ENCODE measurements at places on chromosomes 3 and 15.
A peak's percentile ranks its signal among the peaks of the same experiment; 100 is the strongest.

GRCh38 chr15:41584636-41585126, 25.7 kb downstream of the TYRO3 start:
- DNase-seq: no peak

- DNase-seq: no peak
Measured at GRCh38 chr3:197197334-197197733, 101.1 kb downstream of the DLG1 start.

DNA sequence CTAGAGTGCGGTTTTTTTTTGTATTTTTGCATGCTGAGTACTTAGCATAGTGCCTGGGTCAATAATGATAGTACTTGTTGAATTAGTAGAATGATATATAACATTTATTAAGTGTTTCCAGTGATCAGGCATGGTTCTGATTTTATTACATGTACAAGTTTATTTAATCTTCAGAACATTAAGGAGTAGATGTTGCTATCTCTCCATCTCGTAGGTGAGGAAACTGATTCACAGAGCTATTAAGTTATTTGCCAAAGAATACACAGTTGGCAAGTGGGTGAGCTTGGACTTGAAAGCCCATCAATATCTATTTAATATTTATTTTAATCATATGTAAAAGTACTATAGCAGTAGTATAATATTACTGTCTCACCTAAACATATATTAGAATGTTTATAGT, 219.5 kb downstream of the CACNA2D3 start:
- no peak for DNase-seq

DNA sequence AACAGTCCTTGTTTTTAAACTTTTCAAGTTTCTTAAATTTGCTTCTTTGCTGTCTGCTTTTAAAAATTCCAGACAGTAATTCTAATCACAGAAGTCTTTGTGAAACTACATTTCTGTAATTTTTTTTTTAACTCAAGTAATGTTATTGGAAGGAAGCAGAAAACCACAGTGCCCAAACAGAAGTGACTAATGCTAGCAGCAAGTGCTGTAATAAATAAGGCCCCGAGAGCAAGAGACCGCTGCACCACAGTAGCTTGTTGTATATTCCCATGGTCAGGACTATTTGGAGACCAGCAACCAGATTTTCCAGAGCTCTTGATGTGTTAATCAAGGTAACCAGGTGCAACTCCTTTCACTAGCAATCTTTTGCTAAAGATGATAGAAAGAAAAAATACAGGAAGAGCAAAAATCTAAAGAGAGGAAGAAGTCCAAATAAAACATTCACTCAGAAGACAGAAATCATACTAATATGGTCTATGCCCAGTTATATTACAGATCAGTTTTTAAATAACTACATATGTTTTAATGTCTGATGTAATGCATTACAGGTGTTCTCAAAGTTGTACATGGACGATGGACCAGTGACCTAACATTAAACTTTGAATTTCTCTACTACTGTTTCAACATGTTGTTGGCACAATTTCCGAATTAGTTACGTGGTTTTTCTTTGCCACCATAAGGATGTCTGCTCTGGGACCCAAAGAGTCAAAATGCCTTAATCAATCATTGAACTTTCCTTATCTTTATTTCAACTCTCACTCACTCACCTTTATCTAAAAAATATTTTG, 36.4 kb downstream of the WWTR1 start:
- DNase-seq: no peak

- DNase-seq: no peak
Measured at GRCh38 chr3:120489421-120489820, 38.6 kb upstream of the FSTL1 start.

DNA sequence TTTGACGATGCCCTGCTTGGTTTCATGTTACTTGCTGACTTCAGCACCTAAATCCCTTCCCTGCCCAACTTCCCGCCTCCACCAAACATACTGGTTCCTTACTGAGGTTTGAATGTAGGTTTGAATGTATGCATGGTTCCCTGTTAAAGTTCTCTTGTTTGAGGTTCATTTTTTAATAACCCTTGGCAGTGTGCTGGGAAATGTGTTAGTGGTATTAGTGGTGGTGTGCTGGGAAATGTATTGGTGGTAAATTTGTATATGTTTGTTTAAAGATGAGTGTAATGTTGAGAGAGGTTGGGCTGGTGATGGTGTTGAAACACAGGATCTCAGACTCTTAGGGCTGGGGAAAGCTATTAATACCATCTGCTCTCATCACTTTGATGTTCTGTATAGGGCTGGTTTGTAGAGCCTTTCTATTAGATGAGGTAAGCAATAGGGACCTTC, 392.7 kb downstream of the PTPRG start:
- no peak for DNase-seq

GRCh38 chr15:27784107-27784506, 315.0 kb downstream of the OCA2 start:
- DNase-seq: no peak

- DNase-seq: no peak
Measured at GRCh38 chr3:191198932-191199331, at the start of gene OSTN. TSS of gene OSTN (plus strand) at chr3:191199241. CDS start at chr3:191212533, 13,292 bp downstream.

DNA sequence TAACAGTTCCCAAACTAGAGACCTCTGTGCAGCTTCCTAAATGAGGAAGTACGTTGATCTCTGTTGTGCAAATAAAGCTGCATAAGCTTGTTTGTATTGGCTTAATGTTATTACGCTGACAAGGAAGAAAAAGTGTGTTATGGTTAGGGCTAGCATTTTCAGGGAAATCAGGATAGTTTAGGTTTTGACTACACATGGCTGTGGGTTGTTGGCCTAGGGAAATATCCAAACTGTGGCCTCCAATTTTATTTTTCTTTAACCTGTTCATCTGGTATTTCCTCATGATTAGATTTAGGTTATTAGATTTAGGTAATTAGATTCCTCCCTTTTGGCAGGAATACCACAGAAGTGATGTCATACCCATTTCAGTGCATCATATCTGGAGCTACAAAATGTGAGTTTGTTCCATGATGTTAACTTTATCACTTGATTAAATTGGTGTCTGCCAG, 8.7 kb upstream of the MCCC1 start:
- no peak for DNase-seq

DNA sequence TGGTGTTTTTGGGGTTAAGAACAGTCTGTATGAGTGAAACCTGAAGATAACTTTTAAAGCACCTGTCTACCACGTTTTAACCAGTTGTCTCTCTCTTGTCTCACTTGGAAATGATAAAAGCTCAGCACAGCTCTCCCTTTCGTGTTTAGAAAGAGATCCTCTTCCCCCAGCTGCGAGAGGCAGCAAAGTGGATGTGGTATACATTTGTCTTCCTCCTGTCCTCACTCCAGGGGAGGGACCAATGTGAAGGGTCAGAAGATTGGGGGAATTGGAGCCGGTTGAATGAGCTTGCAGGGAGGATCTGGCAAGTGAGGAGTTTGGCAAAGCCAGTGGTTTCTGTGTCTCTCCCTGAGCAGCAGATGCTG, 14.6 kb downstream of the SMAD6 start:
- DNase-seq: no peak

GRCh38 chr15:65971741-65971995, 102.4 kb downstream of the RAB11A start:
- no peak for DNase-seq

- no peak for DNase-seq
Measured at GRCh38 chr3:33911525-33912322, 113.3 kb downstream of the PDCD6IP start.

GRCh38 chr15:67794832-67795574, 30.3 kb upstream of the SKOR1 start:
- no peak for DNase-seq

- DNase-seq: no peak
Measured at GRCh38 chr3:159258934-159259333, 457.1 kb downstream of the MFSD1 start.

- no peak for DNase-seq
Measured at GRCh38 chr15:100355342-100355741, 13.6 kb upstream of the ADAMTS17 start.

- no peak for DNase-seq
Measured at GRCh38 chr3:54663501-54664011, 264.3 kb downstream of the LRTM1 start.

DNA sequence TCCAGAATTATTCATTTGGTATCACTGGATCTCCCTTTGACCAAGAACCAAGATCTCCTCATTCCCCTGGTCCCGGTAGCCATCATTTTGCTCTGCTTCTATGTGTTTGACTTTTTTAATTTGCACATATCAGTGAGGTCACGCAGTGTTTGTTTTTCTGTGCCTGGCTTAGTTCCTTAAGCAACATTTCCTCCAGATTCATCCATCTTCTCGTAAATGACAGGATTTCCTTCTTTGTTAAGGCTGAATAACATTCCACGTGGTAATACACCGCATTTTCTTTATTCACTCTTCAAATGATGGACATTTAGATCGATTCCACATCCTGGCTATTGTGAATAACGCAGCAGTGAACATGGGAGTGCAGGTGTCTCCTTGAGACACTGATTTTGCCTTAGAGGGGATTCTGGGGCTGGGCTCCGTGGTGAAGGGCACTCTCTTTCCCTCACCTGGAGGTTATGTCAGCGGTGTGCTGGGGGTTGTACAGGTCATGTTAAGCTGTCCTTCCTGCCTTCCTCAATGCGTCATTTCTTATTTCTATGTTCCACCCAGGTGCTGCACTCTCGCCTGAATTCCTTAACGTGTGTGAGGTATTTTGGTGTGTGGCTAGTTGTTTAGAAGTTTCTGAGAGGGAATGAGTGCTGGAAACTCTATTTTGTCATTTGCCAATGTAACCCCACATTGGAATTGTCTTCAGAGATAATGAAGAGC, 212.2 kb downstream of the LPP start:
- DNase-seq: no peak

DNA sequence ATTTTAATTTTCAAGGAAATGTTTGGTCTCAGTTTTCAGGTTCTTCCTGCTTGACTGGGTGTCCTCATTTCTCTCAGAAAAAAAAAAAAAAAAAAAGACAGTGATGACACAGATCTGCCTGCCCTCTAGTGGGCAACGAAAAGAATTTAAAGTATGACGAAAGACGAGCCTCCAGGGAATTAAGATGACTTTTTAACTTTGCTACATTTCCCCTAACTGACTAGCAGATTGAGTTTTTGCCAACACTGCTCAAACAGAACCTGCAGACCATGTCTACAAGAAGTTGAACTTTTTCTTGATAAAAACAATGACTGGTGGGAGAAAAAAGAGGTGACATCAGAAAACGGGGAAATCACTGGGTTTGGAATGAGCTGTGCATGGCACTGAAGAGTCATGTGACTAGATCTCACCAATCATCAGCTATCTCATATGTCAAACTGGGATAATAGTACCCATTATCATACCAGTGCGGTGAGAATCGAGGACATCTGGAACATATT, 40.8 kb downstream of the EOMES start:
- no peak for DNase-seq

GRCh38 chr3:192122832-192123594, 604.3 kb downstream of the FGF12 start:
- DNase-seq: no peak

DNA sequence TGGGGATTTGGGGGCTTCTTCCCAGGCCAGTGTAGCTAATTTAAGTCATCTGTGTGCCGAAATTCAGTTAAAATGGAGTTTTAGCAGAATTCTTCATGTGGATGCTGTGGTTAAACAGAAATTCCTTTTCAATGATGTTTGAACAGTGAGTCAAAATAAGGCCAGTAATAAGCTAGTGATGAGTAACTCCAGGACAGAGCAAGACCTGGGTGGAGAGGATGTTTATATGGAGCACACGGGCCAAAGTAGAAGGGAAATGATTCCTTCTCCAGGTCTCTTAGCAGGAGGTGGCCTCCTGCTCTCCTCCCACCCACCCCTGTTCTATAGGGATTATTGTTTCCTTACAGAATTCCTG, 31.9 kb upstream of the UACA start:
- DNase-seq: no peak

DNA sequence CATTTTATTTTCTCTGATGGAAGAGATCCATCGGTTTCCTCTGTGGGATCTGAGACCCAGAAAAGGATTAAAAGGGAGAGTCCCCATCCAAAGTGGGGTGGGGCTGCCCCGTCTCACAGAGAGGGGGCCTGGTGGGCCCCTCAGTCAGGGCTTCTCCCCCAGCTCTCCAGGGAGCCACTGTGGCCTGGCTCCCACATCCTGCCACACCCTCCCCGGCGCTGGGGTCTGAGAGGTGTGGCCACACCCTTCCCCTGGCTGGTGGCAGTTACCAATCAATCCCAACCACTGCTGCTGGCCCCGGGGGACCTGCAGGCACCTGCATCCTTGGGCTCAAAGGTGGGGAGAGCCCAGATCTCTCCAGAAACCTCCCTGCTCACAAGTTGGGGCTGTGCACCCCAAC, 161.8 kb upstream of the IQSEC1 start:
- DNase-seq: no peak

DNA sequence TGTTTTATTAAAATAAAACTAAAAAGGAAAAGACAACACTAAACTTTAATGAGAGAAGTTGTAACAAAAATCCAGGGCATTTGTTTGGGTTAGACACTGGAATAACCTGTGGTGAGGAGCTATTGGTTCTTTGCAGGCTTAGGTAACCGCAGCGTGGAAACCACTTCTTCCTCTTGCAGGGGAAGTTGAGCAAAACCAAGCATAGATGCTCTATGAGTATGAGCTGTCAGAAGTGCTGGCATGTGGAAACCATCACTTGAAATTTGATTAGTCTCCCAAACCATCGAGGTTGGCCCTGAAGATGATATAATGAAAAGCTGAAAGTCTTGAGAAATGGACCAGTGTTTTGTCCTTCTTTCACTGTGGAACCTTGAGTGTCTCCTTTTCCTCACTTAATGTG, 127.1 kb upstream of the RBMS3 start:
- peak; percentile 29 for DNase-seq

- no peak for DNase-seq
Measured at GRCh38 chr3:16723978-16724377, 118.8 kb upstream of the DAZL start.

DNA sequence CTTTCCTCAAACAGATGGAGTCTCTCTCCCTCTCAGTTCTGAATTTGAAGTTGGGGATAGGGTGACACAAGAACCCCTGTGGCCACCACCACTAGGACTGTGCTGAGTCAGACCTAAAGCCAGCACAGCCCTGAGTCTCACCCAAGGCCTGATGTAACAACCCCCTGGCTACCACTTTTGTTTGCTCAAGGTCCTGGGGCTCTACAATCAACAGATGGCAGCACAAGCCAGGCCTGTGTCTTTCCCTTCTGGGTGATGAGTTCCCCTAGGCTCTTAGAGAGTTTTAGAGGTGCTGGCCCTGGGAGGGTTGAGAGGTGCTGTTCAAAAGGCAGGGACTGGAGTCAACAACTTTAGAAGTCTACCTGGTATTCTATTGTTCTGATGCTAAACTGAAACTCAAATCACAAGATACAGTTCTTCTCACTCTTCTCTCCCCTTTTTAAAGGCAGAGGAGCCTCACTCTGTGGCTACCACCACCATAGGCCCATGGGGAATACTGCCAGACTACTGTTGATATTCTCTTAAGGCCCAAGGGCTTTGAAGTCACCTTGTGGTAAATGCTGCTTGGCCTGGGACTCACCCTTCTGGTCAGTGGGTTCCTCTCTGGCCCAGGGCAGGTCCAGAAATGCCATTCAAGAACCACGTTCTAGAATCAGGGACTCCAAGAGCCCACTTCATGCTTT, 6.5 kb downstream of the OR5K4 start:
- no peak for DNase-seq

DNA sequence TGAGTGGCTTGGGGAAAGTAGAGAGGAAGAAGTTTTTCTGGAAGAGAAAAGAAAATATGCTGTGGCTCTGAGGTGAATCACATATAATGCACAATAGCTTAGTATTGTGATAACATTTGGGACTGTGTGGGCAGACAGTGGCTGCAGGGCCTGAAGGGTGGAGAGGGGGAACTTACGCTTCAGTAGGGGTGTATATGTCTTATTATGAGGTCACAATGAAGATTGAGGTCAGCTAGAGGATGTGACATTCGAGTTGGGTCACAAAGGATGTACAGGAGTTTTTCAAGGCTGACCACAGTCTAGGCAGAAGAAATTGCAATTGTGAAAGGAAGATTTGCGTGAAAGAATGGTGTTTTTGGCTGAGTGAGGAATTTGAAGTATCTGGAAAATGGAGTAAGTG, 414.8 kb downstream of the LPP start:
- DNase-seq: no peak
